ENCODE measurements at places on chromosomes 7 and 10.

DNA sequence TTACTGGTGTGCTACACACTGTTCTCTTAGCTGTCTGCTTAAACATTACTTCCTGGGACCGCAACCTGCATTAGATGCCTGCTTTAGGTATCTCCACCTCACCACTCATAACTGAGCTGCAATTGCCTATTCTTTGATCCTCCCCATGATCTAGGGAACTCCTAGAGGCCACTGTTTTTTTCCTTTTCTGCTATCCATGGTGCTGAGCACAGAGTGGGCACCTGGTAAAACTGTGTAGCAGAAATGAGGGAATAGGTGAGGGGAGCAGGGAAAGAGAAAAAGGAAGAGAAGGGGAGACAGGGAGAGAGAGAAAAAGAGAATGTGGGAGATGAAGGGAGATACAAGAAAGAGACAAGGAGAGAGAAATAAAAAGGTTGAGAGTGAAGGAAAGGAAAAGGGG, 434.9 kb downstream of the ADRA2A start:
- no peak for DNase-seq

GRCh38 chr10:119209035-119209735, 1.8 kb downstream of the GRK5 start:
- peak; percentile 38 for DNase-seq

DNA sequence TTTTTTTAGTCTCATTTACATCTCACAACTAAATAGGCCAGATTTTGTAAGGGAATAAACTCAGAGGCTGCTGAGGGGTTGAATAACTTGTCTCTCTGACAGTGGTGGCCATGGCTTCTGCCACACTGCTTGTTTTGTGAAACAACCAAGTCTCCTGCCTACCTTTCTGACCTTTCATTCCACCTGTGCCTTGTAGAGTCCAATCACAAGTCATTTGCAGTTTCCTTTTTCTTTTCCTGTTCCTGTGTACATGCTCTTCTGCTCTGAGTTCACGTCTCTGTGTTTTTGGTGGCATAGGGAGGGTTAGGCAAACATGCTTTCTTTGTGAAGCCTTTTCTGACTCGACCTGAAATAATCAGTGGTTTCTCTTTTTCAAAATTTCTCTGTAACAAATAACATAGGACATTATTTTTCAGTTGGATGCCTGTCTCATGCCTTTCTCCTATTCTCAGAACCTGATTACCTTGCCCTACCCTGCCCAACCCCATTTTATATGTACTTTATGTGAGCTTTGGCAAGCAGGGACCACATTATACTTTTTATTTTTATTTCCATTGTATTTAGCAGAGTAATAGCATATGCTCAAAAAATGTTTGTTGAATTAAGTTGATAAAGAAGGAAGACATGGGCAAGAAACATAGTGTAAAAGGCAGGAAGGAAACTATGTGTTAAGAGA, 81.7 kb downstream of the HDAC9 start:
- no peak for DNase-seq

GRCh38 chr10:122343135-122343800, 31.2 kb upstream of the PLEKHA1 start:
- no peak for DNase-seq

DNA sequence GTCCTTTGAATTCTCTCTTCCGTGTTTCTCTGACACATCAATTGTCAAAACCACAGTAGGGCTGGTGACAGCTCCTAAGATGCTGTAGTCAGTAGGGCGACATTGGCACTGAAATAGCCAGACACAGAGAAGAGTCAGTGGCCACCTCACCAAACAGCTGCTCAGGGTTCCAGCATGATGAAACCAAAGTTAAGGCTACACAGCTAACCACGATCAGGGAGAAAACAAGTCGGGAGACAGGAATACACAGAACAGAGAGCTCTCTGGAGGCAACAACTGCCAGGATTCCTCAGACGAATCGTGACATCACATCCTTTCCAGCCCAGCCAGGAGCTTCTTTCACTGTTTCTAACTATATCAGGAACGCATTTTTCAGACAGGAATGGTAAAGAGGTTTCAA, 922.2 kb downstream of the SORCS1 start:
- no peak for DNase-seq

- no peak for DNase-seq
Measured at GRCh38 chr7:68429411-68430117, 1168.7 kb upstream of the AUTS2 start.

DNA sequence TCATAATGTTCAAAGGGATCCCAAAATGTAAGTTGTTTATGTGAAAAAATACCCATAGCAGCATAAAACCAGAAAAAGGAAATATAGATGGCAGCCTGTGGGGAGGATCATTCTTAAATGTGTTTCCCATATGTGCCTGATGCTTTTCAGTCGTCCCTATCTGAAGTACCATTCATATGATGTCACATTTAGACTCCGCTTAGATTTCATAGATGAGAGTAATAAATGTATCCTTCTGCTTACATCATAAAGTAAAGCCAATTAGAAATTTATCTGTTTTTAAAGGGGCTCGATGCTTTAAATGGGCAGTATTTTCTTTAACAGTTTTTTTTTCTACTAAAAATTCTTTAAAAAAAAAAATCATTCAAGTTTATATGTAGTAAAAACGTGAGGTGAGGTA, 136.1 kb downstream of the KAT6B start:
- DNase-seq = no peak

DNA sequence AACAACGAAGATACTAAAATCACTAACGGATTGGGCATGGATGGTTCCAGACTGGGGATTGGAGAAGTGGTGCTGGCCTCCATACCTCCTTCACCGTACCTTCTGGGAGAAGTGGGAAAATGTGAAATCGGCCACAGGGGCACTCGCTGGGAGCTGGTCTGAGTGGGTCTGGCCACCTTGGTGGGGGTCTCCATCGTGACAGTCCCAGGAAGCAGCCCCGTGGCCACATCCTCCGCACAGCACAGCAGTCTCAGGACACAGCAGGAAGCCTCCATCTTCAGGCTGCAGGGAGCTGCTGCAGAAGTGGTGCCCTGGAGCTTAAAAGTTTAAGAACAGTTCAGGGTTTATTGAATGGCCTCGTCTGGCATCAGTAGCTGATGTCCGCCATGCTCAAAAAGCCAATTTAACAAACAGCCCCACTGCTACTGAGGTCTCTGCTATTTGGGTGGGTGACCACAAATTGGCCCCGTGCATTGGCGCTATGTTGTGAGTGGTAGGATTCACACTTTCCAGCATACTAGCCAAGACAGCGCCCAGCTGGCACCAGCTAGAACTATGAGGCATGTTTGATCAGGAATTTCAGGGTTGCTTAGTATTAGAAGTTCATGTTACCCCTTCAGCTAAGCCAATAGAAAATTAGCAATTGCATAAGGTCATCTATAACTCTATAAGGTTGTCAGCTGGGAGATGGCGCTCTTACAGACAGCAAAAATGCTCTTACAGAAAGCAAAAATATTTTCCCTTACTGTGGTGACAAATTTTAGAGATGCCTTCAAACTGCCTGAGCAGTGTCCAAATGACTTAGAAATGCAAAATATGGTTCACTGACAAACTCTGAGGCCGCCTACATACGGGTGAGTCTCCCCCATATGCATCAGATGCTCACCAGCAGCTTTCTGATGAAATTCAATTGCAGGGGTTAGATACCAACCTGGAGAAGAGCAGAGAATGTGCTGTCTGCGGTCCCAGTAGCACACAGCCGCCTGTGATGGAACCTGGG, 17.0 kb downstream of the PKD1L1 start:
- no peak for DNase-seq

DNA sequence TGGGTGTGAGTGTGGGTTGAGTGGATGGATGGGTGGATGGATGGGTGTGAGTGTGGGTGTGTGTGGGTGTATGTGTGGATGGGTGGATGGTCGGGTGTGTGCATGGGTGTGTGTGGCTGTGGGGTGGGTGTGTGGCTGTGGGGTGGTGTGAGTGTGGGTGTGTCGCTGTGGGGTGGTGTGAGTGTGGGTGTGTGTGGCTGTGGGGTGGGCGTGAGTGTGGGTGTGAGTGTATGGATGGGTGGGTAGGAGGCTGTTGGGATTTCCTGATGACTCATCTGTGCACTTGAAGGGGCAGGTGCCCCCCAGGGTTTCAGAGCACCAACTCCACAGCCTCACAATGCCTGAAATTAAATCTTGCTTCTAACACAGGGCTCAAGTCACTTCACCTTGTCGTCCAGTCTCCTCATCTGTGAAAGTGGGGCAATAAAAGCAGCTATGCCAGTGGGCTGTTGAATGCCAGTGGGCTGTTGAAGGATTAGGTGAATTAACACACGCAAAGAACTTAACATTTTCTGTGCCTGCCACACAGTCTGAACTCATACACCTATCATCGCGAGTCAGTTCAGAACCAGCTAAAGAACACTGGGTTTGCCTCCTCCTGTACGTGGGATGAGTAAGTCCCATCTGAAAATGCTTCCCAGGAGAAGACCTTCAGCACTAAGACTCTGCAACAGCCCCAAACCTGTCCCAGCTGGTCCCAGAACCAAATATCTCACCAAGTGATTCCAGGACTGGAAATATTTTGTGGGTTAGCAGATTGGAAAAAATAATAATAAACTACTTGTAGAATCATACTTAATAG, 32.0 kb downstream of the SFMBT2 start:
- no peak for DNase-seq

- DNase-seq = no peak
Measured at GRCh38 chr10:8312079-8312478, 257.6 kb downstream of the GATA3 start.

DNA sequence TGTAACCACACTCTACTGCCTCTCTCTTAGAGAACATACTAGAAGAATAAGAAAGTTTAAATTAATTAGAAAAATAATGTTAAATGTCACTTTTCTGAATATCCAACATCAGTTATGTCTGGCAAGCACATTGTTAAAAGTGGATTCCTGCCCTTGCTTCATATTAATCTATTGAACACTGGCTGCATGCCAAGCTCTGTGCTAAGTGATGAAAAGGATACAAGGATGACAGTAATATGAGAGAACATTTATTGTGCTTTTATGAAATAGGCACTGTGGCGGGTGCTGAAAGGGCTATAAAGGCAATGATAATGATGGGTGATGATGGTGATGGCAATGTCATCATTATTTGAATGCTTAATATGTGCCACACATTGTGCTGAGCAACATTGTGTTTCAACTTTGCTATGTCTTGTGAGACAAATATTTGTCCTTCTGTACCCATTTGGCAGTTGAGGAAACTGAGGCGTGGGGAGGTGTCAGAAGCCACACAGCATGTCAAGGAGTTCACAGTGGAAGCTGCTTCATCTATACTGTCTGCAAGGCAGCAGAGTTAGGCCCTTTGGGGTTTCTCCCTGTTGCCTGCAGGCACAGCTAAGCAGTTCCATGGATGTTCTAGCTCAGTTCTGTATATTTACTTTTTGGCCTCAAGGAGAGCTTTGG, 64.2 kb upstream of the RAPGEF5 start:
- DNase-seq = no peak

- peak; percentile 46 for DNase-seq
Measured at GRCh38 chr7:3063016-3063753, 19.5 kb upstream of the CARD11 start.

GRCh38 chr7:96084881-96085553, 236.9 kb downstream of the SLC25A13 start:
- no peak for DNase-seq

DNA sequence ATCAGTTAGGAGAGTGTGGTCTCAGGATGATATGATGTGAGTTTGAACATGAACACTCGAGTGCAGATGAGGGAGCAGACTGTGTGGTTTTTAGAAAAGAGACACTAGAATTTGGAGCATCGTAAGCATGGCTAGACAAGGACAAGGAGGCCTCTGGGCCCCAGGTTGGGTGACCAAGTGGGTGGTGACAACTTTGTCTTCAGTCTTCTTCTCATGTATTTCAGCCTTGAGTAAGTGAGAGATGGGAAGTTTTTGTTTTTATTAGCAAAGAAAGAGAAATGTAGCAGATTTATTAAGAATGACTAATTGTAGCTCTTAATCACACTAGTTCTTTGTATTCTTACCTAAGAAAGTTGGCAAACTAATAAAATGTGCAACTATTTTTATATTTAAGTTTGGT, 16.3 kb downstream of the TES start:
- DNase-seq = no peak

DNA sequence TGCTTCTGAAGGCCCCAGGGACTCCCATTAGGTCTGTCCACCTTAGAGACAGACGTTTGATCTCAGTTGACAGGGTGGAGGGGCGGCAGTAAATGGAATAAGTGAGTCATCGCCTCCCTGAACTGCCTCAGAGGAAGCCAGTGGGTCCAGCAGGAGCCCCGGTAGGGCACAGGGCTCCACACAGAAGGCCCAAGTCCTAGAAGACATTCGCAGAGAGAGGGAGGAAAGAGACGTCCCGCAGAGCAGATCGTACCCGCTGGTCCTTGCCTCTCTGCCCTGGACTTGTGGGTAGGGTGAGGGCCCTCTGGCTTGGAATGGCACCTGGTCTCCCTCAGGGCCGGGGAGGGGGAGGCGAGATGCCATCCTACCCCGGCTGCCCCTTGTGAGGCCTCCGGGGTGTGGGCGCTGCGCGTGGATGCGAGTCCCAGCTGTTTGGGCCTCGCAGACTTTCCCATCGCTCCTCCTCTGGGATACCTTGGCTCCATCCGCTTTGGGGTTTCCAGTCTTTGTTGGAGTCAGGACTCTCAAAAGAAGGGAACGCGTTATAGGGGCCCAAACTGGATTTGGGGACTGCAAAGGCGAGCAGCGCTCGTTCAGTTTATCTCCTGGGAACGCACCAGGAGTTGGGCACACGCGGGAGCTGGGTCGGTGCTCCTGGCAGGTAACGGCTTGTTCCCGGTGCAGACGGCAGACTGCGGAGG, 5.1 kb downstream of the TLX1 start:
- DNase-seq = no peak

DNA sequence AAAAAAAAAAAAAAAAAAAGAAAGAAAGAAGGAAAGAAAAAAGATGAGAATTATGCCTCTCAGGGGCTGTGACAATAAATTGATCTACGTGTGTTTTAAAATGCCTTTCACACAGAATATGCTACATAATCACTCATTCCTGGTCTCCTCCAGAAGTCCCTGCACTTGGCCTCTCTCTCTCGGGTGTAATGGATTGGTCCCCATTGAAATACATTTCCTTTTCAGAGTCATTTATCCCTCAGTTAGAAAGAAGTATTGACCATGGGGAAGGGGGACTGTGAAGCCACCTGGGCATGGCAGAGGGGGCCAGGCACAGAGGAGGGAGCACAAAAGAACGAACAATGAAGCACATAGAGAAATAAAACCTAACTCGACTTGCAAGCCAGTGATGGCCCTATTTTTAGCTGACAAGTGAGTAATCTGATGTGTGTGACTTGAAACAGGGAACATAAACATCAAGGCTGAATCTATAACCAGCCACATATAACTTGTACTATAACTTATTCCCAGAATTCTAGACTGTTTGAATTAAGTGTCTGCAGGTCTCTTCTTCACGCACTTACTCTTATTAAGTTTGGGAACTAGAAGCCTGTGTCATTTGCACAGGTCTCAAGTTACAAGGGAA, 490.8 kb downstream of the KCNMA1 start:
- no peak for DNase-seq
